ENCODE measurements at places on chromosomes 16 and 17.

- no peak for DNase-seq
Measured at GRCh38 chr16:89759746-89760340, 38.5 kb downstream of the ZNF276 start.

- no peak for DNase-seq
Measured at GRCh38 chr16:84239909-84240308, at the start of gene KCNG4. Gene KCNG4 (minus strand): TSS chr16:84240012. CDS start chr16:84237485, 2,527 bp downstream.

DNA sequence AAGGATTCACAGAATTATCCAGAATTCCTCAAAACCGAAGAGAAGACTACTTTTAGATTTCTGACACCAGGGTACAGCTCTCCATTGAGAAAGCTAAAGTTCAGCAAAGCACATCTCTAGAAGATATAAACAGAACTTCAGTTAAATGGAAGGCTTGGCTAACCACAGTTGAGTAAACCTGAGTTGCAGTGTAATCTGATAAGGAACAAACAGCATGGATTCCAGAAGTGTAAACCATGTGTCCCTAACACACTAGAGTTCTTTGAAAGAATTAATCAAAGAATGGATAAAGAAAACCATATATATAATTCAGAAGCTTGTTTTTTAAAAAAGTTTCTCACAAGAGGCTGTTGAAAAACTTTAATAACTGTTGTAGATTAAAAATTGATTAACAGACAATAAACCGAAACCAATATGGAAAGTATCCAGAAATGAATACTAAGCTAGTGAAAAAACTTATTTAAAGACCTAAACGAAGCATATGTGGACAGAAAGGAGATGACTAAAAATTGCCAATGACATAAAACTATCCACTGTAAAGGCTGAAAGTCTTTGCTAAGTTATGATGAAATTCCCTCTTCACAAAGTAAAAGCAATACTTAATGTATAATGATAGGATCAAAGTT, 4.3 kb downstream of the RNF43 start:
- DNase-seq: no peak

GRCh38 chr16:30761427-30761927, 385 bp downstream of the CFAP119 start:
- no peak for DNase-seq

DNA sequence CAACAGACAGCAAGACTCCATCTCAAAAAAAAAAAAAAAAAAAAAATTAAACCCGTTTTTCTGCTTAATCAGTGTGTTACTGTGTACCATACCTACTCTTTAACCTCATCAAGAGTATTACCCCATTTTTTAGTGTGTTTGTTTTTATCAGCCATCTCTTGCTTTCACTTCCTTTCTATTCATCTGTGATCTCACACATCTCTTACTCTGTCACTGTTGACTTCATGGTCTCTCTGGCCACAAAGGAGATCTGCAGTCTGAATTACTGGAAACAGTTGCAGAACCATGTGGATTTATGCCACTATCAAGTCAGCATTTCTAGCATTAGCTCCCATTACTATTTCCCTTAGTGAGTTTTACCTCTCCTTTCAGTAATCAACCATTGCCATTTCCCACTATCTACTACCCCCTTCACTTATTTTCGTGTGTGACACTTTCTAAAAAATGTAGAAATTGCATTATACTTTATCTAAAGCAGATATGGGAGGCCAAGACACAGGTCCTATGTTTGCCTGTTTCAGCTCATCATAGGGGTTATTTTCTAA, 20.1 kb downstream of the NDEL1 start:
- no peak for DNase-seq

DNA sequence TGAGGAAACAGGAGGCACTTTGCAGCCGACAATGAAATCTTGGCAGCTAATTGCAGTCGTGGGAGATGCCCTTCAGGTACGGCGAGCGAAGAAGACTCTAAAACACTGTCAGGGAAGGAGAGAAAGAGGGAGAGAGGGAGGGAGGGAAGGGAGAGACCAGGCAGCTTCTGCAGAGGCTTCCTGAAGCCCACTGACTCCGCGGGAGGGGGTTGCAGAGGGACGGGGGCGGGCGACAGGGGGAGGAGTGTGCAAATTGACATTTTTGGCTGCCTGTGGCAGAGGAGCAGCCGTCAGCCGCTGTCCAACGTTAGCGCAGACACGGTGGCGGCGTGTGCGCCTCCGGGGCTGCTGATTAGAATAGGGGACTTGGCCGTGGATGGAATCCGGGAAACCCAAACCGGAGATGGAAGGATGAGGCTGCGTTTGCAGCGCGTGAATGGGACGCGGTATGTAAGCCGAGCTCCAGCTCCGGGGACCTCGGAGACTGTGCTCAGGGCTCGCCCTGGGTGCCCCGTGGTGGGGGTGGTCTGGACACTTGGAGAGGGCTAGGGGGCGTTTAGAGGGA, 849.1 kb upstream of the RBFOX1 start:
- no peak for DNase-seq

DNA sequence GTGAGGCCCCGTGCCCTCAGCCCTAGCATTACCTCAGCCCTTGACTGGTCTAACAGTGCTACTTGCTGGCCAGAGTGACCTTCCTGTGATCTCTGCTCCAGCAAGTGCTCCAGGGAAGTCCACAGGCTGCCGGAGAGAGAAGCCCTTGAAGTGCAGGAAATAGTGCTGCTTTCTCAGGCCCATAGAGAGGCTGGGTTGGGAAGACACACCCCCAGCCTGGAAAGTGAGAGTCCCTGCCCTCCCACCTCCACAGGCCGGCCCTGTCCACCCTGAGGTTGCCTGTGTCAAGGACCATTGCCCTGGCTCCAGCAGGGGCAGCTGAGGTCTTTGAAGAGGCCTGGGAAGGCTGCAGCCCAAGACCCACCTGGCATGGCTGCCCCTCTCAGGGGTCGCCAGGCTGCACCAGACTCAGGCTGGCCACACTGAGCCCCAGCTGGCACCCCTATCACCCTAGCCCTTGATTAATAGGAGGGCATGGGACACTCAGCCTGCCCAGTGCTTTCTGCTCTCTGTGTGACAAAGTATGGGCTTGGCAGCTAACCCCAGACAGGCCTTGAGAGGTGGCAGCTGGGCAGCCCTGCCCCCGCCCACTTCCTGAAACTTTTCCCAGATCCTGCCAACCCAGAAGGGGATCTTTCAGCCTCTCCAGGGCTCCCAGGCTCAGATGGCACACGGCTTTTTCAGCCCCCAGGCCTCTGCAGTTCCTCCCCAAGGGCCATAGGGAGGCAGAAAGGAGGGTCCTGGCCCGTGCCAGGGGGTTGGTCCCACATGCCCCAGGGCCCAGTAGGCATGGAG, 21.7 kb downstream of the ATP6V0D1 start:
- no peak for DNase-seq

GRCh38 chr17:82386255-82386831, 14.8 kb downstream of the UTS2R start:
- DNase-seq: no peak

GRCh38 chr16:71590584-71590983, 13.7 kb upstream of the TAT start:
- no peak for DNase-seq

DNA sequence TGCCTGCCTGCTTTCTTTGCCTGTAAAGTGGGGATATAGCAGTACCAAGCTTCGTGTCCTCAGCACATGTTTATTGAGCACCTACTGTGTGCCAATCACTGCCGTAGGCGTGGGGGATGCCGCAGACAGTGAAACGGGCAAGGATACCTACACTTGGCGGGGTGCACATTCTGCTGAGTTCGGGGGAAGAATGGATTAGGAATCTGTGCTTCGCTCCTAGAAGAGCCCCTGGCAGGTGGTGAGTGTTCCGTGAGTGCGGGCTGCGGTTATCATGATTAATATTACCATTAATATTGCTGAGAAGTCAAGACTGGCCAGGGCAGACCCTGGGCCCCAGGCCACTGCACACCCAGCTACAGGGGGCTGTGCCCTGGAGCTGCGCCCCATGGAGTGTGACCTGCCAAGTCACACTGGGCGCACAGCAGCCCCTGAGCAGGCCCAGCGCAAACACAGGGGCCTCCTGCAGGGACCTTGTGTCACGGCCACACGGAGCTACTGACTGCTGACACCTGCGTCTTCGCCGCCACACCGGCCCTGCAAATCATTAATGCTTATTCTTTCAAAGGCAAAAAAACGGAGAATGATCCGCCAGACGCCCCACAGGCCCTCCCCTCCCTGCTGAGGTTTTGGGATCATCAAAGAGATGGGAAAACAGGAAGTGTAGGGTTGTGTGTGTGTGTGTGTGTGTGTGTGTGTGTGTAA, 213.4 kb upstream of the GSE1 start:
- DNase-seq: no peak

DNA sequence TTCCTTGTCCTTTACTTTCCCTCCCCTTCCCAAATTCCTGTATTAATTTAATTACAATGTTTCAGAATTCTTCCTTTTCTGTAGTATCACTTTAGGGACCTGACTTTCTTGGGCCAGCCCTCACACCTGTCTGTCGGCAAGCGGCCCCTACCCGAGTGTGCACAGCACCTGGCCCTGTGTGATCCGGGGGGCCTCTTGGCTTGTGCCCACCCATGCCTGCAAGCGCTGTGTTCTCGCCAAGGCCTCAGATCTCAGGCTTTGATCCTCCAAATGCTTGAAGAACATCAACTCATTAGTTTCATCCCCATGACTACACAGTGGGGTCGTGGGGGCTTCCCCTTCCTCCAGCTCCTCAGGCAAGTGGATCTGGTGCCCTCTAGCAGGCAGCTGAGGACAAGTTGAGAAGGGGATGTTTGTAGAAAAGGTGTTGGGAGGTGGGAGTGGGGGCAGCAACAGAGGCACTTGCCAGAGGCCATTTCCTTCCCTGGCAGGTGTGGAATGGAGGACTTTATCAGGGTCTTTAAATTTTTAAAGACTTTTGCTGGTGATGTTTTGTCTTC, 15.7 kb upstream of the CDH3 start:
- no peak for DNase-seq

GRCh38 chr17:6456914-6457687, 12.8 kb downstream of the PIMREG start:
- no peak for DNase-seq

DNA sequence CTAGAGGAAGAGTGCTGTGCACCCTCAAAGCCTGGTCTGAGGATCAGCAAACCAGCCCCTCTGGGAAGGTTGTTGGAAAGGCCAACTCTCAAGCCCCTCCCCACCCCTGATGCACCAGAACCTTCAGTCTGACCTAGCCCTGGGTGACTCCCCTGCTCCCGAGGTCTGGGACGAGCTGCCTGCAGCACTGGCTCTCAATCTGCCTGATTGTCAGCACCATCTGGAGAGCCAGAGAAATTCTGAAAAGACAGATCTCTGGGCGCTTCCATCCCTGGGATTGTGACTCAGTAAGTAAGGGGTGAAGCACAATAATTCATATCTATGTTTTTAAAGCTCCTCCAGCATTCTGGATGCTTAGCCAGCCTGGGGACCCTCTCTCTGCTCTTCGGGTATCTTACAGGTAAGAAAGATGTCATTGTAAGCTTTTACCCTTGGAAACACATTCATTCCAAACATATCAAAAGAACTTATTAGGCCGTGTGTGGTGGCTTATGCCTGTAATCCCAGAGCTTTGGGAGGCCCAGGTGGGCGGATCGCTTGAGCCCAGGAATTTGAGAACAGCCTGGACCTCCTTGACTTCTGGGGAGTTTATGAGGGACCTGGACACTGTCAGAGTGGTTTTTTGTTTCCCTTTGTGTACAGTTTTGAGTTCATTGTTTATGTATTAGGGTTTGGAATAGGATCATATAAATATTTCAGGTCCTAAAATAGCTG, 147.5 kb downstream of the KCNJ12 start:
- no peak for DNase-seq

DNA sequence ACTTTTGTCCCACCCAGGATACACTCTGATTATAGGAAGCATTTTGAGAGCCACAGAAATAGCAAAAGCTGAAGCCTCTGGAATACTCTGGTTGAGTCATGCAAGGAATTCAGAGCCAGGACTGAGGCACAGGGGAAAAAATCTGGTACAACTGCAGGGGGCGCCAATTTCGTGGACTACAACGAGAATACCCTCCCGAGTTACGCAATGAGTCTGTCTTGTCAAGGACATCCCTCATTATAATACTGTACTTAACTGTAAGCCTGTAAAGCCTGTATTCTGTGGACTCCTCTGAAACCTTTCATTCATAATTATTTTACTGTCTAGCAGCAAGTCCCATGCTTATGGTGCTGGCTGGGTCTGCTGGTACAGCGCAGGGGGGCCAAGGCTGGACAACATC, 7.8 kb downstream of the HOXB1 start:
- no peak for DNase-seq

- no peak for DNase-seq
Measured at GRCh38 chr16:88649924-88650748, 717 bp downstream of the CYBA start.

DNA sequence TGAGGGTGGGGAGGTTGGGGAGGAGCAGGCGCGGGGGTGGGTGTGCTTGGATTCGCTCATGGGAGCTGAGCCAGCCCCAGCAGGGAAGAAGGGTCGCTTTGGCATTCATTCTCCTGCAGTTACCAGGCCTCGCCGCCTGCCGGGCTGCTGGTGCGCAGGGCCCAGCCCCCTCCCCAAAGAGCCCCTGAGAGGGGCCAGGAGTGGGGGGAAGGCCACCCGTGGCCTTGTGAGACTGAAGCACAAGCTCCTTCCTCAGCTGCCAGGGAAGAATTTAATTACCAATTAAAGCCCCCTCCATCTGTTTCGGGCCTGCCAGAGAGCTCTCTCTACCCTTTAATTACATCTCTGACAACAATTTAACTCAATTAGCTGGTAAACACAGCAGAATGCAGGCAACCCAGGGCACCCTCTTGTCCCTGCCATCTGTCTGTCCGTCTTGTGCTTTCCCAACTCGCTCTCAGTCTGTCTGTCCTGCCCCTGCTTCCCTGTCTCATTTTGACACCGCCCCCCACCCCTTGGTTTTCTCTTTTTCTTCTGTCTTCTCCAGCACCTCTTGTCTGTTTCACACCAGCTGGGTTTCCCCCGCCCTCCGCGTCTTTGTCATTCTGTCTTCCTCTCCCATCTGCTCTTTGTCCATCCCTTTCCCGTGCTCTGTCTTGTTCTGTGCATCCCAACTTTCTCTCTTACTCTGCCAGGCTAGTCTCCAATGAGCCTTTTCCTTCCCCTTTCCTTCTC, 32.7 kb downstream of the CDK5RAP3 start:
- peak; percentile 93 for DNase-seq

- DNase-seq: no peak
Measured at GRCh38 chr17:49414271-49414621, 436 bp downstream of the PHB1 start.

- no peak for DNase-seq
Measured at GRCh38 chr17:34365340-34365739, 2.3 kb upstream of the CCL1 start.

DNA sequence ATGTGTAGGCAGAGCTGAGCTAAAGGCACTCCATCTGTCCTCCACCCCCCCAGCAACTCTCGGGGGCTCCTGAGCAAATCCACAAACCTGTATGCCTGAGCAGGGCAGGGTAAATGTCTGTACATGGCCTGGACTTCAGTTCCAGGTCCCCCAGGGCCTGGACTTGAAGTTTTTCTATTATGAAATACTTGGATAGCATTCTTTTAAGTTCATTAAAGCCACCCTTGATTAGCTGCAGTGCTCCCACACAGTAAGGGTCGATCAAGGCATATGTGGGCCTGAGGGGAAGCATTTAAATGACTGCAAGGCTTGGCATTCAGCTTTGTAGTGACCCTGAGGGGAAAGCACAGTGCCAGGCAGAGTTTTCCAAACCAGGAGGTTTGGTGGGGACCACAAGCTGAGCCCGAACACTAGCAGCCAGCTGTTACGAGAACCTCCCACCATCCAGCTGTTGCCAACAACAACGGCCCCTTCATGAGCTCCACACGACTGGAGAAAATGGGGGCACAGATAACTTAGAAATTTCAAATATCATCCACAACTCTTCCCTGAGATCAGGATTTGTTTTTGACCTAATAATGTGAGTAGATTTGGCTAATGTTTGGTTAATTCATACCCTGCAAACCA, 6.7 kb downstream of the FAM117A start:
- no peak for DNase-seq

GRCh38 chr17:35377706-35378105, 4.3 kb upstream of the SLFN11 start:
- no peak for DNase-seq

GRCh38 chr16:25126820-25127232, 15.3 kb downstream of the LCMT1 start:
- DNase-seq: peak; percentile 5

Measured in NCI-H446 (cell line).